ENCODE measurements at places on chromosomes 2 and 18. TPM values are rescaled to one million over a fixed set of nuclear protein-coding genes. Genes with fewer than 3 reads are reported as not detected.
A peak's percentile ranks its signal among the peaks of the same experiment; 100 is the strongest.

GRCh38 chr2:43838560-43839267, at the start of the genes ABCG5 and ABCG8:
Gene ABCG5, minus strand, starts transcription at chr2:43838839. Its CDS starts 160 bp downstream, at chr2:43838679.
Gene ABCG8, plus strand, starts transcription at chr2:43838971. Its CDS starts 83 bp downstream, at chr2:43839054.
- DNase-seq = no peak

The ILKAP gene
- total RNA-seq = 31.9 TPM

DNA sequence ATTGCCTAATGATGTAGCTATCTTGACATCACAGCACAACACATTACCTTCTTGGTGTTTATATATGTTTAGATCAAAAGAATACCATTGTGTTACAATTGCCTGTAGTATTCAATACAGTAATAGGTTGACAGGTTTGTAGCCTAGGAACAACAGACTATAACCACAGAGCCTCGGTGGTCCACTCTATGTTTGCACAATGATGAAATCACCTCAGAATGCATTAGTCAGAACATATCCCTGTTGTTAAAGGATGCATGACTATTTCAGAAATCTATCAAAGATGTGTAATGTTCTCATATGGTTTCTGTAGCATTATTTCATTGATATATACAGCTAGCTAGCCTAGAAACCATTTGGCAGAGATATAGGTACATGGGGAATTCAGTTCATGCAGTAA, 8.9 kb downstream of the METTL5 start:
- DNase-seq = peak; percentile 89

GRCh38 chr18:44917216-44918141, 236.8 kb downstream of the SETBP1 start:
- no peak for DNase-seq

- DNase-seq = no peak
Measured at GRCh38 chr2:6310256-6311215, 555.2 kb downstream of the CMPK2 start.

The METTL21A gene
- 6.8 TPM for total RNA-seq
